Activated T-cell treated with anti-CD3 and anti-CD28 coated beads, Interleukin-2, amount 50 U/mL, for 1 hour (primary cell): ENCODE measurements at places on chromosomes 3 and 15.

GRCh38 chr3:63508305-63508704 lies 144.2 kb upstream of the SNTN start:
- DNase-seq: no peak

GRCh38 chr15:72785432-72785831 lies 1.9 kb upstream of the ADPGK start:
- DNase-seq: peak; percentile 36

DNA sequence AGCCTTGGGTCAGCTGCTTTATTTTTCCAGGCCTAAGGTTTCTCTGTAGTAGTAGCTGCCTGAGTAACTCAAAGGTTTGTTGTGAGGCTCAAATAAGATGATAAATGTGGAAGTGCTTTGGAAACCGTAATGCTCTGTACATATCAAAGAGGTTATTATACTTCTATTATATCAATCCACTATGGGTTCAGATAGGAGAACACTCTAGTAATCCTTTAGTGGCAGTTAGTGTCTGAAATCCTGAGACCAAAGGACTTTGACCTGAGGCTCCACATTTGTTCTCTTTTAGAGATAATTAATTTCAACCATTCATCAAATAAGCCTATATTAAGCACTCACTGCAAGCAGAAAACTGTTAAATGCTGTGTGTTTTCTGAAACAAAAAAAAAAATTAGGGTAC lies 128.6 kb upstream of the BCL6 start:
- no peak for DNase-seq

DNA sequence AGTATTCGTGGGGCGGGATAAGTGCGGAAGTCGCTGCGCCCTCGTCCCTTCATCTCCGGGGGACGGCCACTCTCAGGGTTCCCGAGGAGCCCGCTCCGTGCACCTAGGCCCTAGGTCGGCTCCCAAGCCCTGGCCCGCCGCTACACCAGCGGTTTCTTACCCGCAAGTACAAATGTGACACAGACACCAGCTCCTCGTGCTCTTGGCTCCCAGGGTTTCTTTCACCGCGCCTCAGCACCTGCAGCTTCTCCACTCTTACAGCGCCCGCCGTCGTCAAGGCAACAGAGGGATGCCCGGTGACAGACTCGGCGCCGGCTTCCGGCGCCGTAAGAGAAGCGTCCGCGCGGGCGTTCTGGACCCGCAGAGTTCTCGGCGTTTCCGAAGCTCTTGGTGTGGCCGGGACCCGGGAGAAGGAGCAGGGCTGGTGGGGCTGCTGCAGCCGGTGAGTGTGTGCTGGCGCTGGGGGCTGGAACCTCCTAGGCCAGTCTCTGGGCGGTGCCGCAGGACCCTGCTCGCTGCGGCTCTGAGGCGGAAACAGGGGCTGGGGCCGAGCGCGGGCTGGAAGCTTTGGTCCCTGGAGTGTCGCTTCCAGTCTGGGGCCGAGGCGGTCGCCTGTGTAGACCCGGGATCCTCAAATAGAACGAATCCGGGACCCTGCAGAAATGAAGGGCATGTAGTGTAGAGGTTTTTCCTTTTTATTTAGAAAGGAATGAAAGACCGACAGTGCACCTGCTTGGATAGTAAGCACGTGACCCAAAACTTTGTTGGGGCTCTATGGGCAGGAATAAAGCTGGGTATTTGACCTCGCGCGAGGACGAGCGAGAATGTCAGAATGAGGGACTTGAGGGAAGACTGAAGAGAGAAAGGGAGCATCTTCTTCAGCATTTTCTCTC lies 155.4 kb upstream of the GOLGA6L4 start:
- DNase-seq: peak; percentile 25

- DNase-seq: no peak
These were observed 40.5 kb downstream of the SLC12A6 start for GRCh38 chr15:34297059-34297458.

- DNase-seq: no peak
These were observed 25.7 kb downstream of the HMCES start for GRCh38 chr3:129304146-129304961.

DNA sequence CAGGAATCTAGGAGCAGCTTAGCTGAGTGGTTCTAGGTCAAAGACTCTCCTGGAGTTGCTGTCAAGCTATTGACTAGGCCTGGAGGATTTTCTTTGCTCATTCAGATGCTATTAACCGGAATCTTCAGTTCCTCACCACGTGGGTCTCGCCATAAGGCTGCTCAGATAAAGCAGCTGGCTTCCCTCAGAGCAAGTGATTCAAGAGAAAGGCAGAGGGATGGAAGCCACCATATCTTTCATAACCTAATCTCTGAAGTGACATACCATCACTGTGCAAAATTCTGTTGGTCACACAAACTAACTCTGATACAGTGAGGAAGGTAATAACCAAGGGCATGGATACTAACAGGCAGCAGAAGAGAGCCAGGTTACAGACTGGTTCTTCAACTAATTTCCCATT lies 72.7 kb upstream of the FLNB start:
- no peak for DNase-seq

- DNase-seq: no peak
These were observed 30.7 kb downstream of the EIF4E3 start for GRCh38 chr3:71694358-71694999.

DNA sequence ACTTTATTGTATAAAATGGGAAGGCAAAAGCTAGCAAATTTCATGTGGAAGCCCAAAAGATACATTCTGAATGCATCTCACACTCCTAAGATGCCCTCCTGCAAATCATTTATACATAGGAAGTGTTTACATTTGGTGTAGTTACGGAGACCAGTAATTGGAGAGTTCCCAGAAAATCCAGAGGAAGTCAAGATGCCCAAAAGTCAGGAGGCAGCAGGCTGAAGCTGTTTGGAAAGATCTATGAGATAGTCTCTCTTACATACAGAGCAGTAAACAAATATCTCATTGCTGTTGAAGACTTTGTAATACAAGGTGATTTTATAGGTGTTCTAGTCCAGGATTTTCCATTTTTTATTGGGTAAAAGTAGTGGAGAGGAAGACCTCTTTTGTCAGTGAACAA lies 8.8 kb downstream of the KLHL24 start:
- DNase-seq: no peak

- no peak for DNase-seq
These were observed 39.0 kb downstream of the IFT57 start for GRCh38 chr3:108183181-108183580.

- DNase-seq: no peak
These were observed 22.3 kb upstream of the CFAP161 start for GRCh38 chr15:81111510-81112470.

GRCh38 chr3:29426302-29427226 lies 145.7 kb downstream of the RBMS3 start:
- no peak for DNase-seq

GRCh38 chr3:160758929-160759577 lies 3.0 kb downstream of the PPM1L start:
- DNase-seq: no peak

GRCh38 chr3:18295171-18295920 lies 129.8 kb downstream of the SATB1 start:
- DNase-seq: no peak

DNA sequence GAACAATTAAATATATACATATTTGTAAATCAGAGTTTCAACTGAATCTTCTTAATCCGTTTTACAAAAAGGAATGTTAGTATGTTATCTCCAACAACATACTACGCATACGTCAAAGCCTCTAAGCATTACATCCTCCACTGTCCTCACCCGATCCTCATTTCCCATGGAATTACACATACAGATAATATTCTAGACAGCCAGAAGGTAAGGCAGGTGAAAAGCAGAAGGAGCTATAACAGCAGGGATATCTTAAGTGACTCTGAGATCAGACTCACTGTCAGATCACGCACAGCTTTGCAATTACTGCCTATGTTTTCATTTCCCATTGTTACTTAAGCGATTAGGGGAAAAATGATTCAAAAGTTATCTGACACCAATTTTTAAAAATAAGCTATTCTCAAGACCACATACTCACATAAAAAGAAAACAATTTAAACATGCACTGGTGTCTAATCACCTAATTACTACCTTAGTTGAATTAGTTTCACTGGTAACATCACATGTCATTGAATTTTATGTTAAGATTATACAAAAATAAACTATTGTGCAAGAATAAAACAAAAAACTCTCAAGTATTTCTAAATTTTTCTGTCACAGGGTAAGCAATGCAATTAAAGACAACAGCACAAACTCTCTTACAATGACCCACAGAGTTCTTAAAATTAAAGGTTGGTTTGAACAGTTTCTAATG lies 92.8 kb downstream of the TBL1XR1 start:
- DNase-seq: no peak

DNA sequence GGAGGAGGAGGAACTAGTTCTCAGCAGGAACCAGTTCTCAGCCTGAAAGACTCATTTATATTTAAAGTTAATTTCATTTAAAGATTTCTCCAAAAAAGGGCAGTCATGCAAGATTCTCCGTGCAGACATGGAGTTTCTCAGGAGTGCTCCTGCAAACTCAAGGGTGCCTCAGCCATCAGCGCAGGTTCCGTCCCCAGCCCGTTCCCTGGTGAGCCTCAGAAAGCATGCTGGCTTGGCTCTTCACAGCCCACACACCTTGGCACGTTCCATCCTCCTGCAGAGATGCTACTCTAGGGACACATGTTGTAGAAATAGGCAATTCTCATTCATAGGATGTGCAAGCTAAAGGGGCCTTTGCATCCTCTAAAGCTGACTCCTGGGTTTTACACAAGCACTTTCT lies 123.0 kb downstream of the LIPC start:
- DNase-seq: no peak

- DNase-seq: no peak
These were observed 346.8 kb downstream of the CNTN3 start for GRCh38 chr3:74267588-74268184.

DNA sequence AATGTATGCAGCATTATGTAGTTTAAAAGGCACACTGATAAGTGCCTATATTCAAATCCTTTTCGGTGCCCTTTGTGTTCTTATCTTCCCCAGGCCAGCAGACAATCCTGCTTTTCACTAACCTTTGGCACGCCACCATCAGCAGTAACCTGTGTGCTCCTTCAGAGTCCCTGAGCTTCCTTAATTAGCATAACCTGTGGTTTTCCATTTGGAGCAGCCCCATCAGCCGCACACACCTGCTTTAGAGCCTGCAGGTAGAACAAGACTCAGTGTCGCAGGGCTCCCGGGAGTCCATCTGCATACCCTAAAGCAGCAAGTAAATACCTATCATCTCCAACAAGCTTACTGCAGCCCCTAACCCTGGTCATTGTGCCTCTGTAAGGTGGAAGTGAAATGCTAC lies 755.1 kb downstream of the ROBO2 start:
- DNase-seq: no peak

GRCh38 chr3:146968204-146968651 lies 363.1 kb upstream of the PLSCR5 start:
- no peak for DNase-seq

- peak; percentile 31 for DNase-seq
These were observed 129.3 kb upstream of the IGF1R start for GRCh38 chr15:98518823-98519561.

DNA sequence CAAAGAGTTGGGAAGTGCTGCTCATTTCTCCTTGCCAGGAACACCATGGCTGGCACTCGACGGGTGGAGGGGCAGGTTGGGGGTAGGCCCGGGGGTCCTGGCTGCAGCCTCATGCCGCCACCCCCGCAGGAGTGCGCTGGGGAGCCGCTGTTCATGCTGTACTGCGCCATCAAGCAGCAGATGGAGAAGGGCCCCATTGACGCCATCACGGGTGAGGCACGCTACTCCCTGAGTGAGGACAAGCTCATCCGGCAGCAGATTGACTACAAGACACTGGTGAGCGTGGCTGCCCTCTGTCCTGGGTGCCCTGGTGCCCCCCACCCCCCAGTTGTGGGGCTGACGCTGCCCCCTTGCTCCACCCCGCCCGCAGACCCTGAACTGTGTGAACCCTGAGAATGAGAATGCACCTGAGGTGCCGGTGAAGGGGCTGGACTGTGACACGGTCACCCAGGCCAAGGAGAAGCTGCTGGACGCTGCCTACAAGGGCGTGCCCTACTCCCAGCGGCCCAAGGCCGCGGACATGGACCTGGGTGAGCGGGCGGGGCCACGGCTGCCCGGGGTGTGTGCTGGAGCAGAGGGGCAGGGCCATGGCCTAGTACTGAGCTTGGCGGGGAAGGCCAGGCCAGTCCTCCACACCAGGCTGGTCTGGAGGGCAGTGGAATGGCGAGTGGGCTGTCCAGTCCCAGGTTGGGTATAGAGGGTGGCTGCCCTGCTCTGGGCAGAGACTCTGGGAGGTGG lies 45.1 kb downstream of the PLXNA1 start:
- no peak for DNase-seq

GRCh38 chr15:65460741-65461347 lies 38.1 kb upstream of the IGDCC4 start:
- DNase-seq: no peak

DNA sequence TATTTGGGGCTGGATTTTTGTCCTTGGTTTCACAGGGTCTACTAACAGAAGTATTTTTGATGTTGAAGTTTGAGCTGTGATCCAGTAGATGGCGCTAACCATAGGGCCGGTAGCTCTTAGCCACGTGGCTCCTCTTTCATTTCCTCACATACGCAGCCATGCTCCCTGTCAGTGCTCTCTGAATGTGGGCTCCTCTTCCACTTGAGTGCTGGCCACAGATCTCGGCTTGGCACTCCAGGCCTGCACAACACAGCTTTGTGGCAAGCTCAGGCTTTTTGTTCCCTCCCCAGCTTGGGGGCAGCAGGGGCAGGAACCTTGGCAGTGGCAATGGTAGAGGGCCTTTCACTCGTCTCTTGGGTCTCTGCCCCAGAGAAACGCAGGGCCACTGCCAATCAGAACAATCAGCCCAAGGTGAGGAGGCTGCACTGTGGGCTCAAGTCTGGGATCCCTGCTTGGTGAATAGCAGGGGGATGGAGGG lies 18.6 kb upstream of the DNAAF4 start:
- no peak for DNase-seq
